ENCODE measurements at places on chromosomes 7 and 10. TPM values are rescaled to one million over a fixed set of nuclear protein-coding genes. Genes with fewer than 3 reads are reported as not detected.

Gene MBLAC1
- total RNA-seq, result 2.3 TPM

Gene GNGT1
- total RNA-seq, result not detected

Gene ASB10
- total RNA-seq, result not detected

Gene PIK3AP1
- total RNA-seq, result 0.19 TPM

Gene AKAP9
- total RNA-seq, result 47.2 TPM

Gene SFTPA2
- total RNA-seq, result not detected

Gene ABI1
- 64.1 TPM for total RNA-seq

Gene CAV2
- total RNA-seq, result 81.6 TPM

Gene PRKAR2B
- total RNA-seq, result 3.4 TPM

Gene GATA3
- not detected for total RNA-seq

Gene LLCFC1
- total RNA-seq, result not detected

Gene HOXA3
- total RNA-seq, result not detected

Gene PFKFB3
- total RNA-seq, result 34.2 TPM

Gene MKI67
- 19.3 TPM for total RNA-seq

Gene LEP
- not detected for total RNA-seq

Gene TMEM229A
- not detected for total RNA-seq

Gene CLIP2
- 44.3 TPM for total RNA-seq

Gene DMBT1
- 0.08 TPM for total RNA-seq

Gene PRF1
- not detected for total RNA-seq

Gene SEM1
- 46.5 TPM for total RNA-seq

Gene AKR1D1
- total RNA-seq, result not detected

Gene ANKRD30A
- total RNA-seq, result not detected

Gene RUFY2
- 27.6 TPM for total RNA-seq

Gene RPEL1
- not detected for total RNA-seq

Gene TEX47
- not detected for total RNA-seq

Gene ABCA13
- total RNA-seq, result 1.1 TPM

Gene IGFBP3
- total RNA-seq, result 321 TPM

Gene UCMA
- total RNA-seq, result not detected

Gene SH3PXD2A
- total RNA-seq, result 46.6 TPM

Gene KCND2
- 0.42 TPM for total RNA-seq

Gene DLX5
- 6.0 TPM for total RNA-seq

Gene GDF10
- total RNA-seq, result not detected

Gene CRHR2
- not detected for total RNA-seq

Gene GPER1
- 3.0 TPM for total RNA-seq

Gene MCM10
- 3.7 TPM for total RNA-seq

Gene GRM3
- total RNA-seq, result not detected

Gene CISD1
- 29.9 TPM for total RNA-seq

Gene FOXI2
- total RNA-seq, result not detected

Gene FAM13C
- total RNA-seq, result 3.2 TPM

Gene SRRM3
- 0.71 TPM for total RNA-seq

Gene SLC18A3
- total RNA-seq, result 0.34 TPM

Gene FAM170B
- total RNA-seq, result not detected

Gene AKR1C4
- total RNA-seq, result not detected

Gene MRLN
- total RNA-seq, result not detected

Gene THAP5
- 29.8 TPM for total RNA-seq

Gene PDZD7
- 1.9 TPM for total RNA-seq

Gene ITGB8
- 1.5 TPM for total RNA-seq

Gene CALY
- total RNA-seq, result 3.5 TPM

Gene GPR85
- total RNA-seq, result 0.10 TPM

Gene KNDC1
- not detected for total RNA-seq

Gene ATP5F1C
- 133 TPM for total RNA-seq
